ENCODE measurements at places on chromosomes 4 and X.

- DNase-seq, result no peak
Measured at GRCh38 chr4:24675721-24676389, 91.5 kb upstream of the DHX15 start.

- DNase-seq, result no peak
Measured at GRCh38 chr4:2044542-2045517, 14.3 kb upstream of the NAT8L start.

DNA sequence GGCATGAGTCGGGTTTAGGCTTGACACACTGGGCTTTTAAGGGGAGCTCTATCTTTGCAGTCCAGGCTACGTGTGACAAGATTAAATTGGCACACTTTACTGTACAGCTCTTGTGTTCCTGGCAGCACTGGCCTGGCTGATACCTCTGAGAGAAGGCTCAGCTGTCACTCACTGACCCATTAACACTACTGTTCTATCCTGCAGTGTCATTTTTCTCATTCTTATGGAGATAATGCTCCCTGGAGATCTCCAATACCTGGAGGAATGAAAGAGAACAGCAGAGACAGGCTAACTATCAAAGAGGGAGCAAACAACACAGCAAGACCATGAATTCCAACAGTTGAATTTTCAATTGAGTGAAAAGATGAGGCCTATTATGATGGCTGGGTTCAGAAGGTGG lies 1.7 kb upstream of the PDHA2 start:
- no peak for DNase-seq

DNA sequence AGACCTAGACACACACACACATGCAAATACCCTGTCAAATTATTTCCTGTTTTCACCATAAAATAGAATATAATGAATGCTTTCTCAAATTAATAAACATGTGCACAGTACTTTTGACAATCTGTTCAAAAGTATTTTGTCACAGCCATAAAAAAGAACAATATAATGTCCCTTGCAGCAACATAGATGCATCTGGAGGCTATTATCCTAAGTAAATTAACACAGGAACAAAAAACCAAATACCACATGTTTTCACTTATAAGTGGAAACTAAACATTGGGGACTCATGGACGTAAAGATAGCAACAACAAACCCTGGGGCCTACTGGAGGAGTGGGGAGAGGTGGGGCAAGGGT lies 15.5 kb downstream of the RAB40A start:
- DNase-seq, result no peak

DNA sequence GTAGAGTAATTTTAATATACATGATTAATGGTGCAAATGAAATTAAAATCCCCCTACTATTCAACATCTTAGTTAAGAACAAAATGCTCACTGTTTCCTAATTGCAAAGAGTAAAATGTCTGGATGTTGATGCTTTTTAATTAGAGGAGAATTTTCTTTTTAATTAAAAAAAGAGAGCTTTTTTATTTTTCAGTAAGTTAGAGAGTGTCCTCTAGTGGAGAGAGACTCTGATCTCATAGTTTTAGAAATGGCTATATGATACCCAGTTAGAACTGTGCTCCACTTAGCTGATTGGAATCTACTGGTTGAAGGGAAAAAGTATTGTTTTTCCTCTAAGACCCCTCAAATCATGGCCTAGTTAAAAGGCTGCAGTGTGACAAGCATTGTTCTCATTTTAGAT lies 312.0 kb upstream of the MAGEB2 start:
- DNase-seq, result no peak

DNA sequence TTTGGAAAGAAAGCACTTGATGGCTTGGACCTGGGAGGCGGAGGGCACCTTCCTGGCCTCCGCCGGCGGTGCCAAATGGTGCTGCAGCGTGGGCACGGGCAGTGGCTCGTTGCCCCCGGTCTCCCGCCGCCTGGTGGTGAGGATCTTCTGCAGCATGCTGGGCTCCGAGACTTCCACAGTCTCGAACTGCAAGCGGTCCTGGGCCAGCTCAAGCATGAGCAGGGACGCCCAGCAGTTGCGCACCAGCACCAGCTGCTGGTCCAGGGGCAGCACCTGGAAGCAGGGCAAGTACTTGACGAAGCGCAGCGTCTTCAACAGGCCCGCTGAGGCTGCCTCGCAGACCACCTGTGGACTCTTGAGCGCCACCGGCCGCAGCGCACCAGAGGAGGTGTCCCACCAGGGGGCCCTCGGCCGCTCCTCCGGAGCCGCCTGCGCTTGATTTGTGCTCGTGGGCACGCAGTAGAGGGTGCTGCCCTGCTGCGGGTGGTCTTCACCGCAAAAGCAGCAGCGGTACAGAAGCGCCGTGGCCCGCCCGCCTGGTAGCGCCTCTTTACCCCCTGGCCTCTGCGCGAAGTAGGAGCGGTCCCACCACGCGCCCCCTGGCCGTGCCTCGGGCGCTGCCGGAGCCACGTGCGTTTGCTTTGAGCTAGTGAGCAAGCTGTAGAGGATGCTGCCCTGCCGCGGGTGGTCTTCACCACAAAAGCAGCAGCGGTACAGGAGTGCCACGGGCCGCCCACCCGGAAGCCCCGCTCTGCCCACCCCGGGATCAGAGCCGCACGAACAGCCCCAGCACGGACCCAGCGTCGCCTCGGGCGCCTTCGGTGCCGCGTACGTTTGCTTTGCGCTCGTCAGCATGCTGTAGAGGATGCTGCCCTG lies 689 bp downstream of the NR0B1 start:
- no peak for DNase-seq

DNA sequence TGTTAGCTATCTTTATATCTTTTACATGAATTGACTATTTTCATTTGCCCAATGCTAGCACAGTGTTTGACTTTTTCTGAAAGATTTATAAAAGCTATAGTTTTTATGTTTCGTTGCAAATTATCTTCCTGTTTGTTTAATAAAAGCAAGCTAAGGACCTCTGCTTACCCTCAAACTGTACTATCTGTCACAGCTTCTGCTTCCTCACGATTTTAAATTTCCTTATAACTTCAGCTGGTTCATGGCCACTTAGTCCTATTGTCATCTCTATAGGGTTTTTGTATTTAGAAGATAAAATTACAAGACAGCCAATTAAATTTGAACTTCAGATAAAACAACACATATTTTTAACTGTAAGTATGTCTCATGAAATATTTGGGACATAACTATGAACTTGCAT lies 494.0 kb downstream of the PDGFC start:
- no peak for DNase-seq

- DNase-seq, result no peak
Measured at GRCh38 chr4:2172627-2173231, 69.2 kb downstream of the HAUS3 start.

DNA sequence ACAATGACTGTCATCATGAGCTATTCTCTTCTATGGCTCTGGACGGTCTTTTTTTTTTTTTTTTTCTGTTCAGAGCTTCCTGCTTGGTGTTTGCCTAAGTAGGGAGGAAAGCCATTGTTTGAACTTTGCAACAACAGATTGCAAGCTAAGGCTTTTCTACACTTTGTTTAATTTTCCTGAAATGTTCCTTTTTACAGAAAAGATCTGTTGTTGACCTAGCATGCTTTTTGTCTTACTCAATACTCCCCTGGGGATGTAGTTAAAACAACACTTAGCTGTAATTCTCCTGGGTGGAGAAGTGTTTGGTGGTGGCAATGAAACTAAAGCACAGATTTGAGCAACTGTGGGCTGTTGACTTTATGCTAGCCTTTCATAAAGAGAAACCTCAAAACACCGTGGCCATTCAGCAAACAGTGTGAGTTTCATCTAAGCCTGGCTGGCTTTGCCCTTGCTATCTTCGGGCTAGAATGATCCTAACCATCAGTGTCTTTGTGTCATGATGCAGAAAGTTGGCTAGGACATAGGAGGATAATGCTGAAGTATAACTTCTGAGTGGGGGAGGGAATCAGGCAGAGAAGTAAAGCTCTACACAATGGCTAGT lies 110.5 kb downstream of the ANXA3 start:
- no peak for DNase-seq

- DNase-seq, result no peak
Measured at GRCh38 chrX:103398421-103398864, 22.1 kb downstream of the BEX3 start.

DNA sequence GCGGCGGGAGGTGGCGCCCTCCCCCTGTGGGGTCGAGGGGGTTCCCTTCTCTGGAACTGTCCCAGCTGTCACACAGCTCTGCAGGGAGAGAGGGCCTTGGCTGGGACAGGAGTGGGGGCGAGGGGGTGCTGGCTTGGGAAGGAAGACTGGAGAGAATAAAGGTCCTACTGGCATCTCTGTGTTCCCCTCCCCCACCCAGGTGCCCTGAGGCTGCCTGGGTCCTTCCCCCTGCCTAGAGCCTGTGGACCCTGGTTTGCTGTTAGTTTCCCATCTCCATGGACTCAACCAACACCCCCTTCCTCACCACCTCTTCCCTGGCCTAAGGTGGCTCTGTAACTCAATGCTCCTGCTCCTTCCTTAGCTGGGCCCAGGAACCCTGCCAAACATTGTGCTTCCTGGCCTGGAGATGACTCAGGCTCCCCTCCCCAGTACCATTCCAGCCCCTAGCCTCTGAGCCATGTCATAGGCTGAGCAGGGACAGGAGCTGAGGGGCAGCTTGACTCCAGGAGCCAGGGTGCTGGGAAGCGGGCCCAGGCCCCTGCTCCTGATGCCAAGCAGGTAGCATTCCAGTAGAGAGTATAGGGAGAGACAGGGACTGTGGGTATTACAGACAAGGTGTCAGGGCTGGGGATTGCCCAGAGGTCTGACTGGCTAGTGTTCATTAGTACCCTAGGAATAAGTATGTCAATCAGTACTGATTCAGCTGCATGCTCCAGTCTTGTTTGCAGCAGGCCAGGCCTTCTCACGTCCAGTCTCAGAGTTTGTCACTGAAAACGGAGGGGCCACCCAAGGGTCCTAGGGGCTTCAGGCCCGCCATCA lies 100.7 kb downstream of the EFNB1 start:
- no peak for DNase-seq

- no peak for DNase-seq
Measured at GRCh38 chr4:40183615-40184411, 13.0 kb upstream of the RHOH start.

DNA sequence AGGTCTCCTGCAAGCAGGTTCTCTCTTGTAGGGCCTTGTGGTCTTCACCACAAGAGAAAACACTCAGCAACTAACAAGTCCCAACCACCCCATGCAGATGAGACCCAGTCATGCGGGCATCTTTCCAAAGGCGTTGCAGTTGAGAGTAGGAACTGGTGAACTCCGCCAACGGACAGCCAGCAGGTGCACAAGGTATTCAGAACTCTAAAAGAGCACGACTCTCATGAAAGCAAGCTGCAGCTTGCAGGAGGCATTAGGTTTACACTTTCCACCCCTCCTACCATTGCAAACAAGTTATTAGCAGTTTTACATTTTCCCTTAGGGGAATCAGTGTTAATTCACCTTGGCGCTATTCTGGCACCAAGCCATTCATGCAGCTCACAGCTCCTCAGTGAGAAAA lies 173.4 kb upstream of the KIT start:
- no peak for DNase-seq

DNA sequence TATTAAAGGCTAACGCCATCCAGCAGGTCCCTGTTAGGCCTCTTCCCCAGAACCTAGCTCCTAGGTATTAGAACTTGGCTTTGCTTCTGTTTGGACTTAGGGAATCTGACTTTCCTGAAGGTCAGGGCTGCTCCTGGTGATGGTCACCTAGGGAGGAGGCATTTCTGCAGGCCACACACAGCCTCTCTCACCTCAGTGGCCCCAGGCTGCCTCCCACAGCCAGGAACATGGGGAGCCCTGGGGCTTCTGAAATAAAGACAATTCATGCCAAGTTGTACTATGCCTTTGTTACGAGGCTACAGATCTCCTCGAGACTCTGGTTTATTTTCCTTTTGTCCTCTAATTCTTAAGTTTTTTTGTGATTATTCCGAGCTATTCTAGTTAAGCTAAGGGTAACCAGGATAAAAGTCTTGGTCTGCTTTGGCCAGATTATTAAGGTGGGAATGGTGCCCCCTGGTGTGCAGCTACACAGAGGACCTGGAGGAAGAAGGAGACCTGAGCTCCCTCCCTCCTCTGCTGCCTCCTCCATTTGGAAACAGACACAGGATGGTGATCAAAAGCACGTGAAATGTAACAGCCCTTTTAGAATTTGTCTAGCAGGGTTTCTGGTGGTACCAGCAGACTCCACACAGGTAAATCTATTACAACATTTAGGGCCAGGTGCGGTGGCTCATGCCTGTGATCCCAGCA lies 131.0 kb downstream of the DCLK2 start:
- DNase-seq, result no peak

Measured in CD4-positive, alpha-beta T cell treated with Interleukin-15 for 4 hours (primary cell).